Kidney (tissue), 22 donors: ENCODE measurements at places on chromosomes 2 and 18. TPM values are rescaled to one million over a fixed set of nuclear protein-coding genes. Genes with fewer than 3 reads are reported as not detected.

Gene ANKMY1
- total RNA-seq, result 22.1 TPM

Gene CAPN14
- 0.25 TPM for total RNA-seq

Gene ADRA2B
- 1.4 TPM for total RNA-seq

- no peak overlapping the region for H3K4me3 ChIP-seq
- no peaks in the 10 kb centered on the region for H3K27me3 ChIP-seq
- H3K4me1 ChIP-seq, result no peaks in the 10 kb centered on the region
- H3K36me3 ChIP-seq, result peaks cover 8% of the 10 kb centered on the region
- no peak overlapping the region for H3K27ac ChIP-seq
These were observed 50.7 kb downstream of the ATIC start for GRCh38 chr2:215362562-215362904.

Gene C2orf80
- total RNA-seq, result not detected

Gene ITPRIPL1
- total RNA-seq, result 1.2 TPM

DNA sequence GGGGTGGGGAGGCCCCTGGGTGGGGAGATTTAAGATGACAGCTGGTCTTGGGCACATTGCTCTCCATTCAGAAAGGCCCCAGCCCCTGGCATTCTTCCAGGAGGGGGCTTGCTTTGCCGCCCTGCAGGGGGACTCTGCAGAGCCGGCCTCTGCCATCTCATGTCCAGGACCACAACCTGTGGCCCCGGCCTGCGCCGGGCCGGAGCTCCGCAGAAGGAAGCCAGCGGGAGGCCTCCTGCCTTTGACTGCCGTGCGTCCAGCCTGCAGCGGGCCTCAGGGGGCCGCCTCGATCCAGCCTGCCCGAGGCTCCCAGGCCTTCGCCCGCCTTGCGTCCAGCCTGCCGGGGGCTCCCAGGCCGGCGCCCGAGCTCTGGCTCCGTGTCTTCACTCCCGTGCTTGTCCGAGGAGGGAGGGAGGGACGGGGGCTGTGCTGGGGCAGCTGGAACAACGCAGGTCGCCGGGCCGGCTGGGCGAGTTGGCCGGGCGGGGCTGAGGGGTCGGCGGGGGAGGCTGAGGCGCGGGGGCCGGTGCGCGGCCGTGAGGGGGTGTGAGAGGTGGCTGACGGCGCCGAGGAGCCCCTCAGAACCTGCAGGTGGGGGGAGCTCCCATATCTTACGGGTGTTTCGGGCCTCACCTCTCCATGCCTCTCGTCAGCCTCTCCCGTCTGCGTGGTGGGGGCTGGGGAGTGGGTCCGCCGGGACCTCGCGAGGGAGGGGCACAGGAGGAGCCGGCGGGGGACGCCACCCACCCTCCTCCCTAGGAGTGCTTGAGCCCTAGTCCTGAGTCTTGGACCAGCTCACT lies 20.4 kb downstream of the GPC1 start:
- no peaks in the 10 kb centered on the region for H3K36me3 ChIP-seq
- no peak overlapping the region for H3K27ac ChIP-seq
- no peak overlapping the region for H3K4me3 ChIP-seq
- no peaks in the 10 kb centered on the region for H3K4me1 ChIP-seq
- peak; percentile 72 for DNase-seq
- H3K27me3 ChIP-seq, result no peaks in the 10 kb centered on the region

DNA sequence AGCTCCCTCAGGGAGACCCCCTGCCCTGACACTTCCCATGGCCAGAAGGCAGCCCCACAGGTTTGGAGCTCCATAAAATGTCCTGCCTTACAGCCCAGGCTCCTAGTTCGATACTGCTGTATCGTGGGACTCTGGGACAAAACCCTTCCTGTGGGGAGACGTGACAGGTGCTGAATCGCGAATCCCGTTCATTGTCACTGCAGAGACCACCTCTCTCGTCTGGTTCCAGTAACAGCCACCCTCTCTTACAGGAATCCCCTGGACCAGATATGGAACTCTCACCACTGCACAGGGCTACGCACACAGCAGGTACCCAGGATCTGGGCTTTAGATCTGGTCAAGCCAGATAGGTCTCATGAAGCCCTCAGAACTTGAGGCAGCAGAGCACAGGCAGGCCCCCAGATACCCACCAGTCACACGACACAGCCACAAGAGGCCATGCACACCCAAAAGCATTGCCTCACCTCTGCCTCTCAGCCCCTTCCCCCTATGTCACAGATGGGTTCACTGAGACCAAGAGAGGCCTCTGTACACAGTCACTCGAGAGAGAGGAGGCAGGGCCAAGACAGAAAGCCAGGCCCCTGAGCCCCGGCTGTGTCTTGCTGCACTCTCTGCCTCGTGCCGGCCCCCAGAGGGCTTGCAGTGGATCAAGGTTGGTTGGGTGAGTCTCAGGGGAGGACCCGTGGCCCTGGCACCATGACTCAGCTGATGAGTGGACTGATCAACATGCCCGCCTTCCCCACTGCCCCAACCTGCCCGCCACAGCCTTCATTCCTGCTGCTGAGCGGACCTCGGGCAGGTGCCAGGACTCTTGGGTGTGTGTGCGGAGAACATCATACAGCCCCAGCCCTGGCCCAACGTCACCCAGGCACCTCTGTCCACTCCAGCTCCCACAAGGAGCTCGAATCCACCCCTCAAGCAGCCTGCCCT lies 7.6 kb downstream of the SDC1 start:
- peak overlapping the region; percentile 34 for H3K27ac ChIP-seq
- DNase-seq, result peak; percentile 81
- no peaks in the 10 kb centered on the region for H3K27me3 ChIP-seq

DNA sequence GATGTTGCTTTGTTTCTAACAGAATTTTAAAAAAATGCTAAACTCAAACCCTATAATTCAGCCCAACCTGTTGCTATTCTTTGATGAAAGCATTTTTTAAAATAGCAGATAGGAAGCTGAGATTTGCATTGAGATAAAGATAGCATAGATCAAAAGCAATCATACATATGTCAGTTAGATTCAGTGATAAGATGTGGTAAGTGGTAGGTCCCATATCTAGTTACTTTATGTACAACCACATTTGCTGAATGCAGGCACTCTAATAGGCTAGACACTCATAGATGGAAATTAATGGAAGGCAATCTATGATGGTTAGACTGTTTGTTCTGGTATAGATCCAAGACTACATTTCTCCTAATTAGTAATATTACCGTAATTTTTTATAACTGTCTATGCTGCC lies 27.2 kb upstream of the C1D start:
- H3K36me3 ChIP-seq, result no peaks in the 10 kb centered on the region
- H3K4me1 ChIP-seq, result no peaks in the 10 kb centered on the region
- H3K4me3 ChIP-seq, result no peak overlapping the region
- no peak for DNase-seq
- H3K27me3 ChIP-seq, result no peaks in the 10 kb centered on the region
- no peak overlapping the region for H3K27ac ChIP-seq

Gene SIX2
- 0.28 TPM for total RNA-seq

DNA sequence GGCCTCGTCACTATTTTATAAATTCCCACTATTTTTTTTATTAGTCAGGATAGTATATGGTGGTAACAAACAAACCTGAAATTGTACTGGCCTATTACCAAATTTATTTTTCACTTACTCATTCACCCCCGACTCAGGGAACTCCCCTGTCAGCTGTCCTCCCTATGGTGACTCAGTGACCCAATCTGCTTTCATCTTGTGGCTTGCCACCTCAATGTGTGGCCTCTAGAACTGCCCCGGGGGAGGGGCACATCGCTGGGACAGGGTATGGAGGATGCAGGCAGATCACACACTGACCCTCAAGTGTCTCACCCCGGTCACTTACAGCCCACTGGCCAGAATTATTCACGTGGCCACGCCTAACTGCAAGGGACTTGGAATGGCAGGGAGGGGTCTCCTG lies 71.6 kb downstream of the ACTR2 start:
- no peak overlapping the region for H3K27ac ChIP-seq
- no peak overlapping the region for H3K4me3 ChIP-seq
- H3K4me1 ChIP-seq, result no peaks in the 10 kb centered on the region
- no peak for DNase-seq

DNA sequence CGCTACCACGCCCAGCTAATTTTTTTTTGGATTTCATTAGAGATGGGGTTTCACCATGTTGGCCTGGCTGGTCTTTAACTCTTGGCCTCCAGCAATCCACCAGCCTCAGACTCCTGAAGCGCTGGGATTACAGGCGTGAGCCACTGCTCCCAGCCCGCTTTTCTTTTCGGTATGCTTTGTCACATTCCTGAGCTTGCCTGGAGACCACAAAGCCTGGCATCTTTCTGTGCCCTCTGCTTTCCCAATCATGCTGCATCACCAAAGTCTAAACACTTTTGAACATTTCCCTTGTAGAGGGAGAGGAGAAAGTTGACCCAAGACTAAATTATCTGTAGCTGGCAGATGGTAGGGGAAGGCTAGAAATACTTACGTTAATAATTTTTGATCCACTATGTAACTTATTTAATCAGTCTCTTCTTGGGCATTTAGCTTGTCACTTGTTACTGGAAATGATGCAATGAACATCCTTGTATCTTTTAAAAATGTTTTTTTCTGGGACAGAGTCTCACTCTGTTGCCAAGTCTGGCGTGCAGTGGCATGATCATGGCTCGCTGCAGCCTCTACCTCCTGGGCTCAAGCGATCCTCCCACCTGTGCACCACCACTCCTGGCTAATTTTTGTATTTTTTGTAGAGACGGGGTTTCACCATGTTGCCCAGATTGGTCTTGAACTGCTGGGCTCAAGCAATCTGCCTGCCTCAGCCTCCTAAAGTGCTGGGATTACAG lies 2.7 kb upstream of the NPC1 start:
- H3K4me1 ChIP-seq, result no peaks in the 10 kb centered on the region
- no peaks in the 10 kb centered on the region for H3K36me3 ChIP-seq
- H3K4me3 ChIP-seq, result no peak overlapping the region
- DNase-seq, result no peak
- no peak overlapping the region for H3K27ac ChIP-seq

- no peaks in the 10 kb centered on the region for H3K4me1 ChIP-seq
- no peak overlapping the region for H3K27ac ChIP-seq
- no peak for DNase-seq
- no peaks in the 10 kb centered on the region for H3K27me3 ChIP-seq
- no peaks in the 10 kb centered on the region for H3K36me3 ChIP-seq
These were observed 334.6 kb upstream of the LYPD1 start for GRCh38 chr2:133004623-133005022.

Gene RUFY4
- 0.69 TPM for total RNA-seq

DNA sequence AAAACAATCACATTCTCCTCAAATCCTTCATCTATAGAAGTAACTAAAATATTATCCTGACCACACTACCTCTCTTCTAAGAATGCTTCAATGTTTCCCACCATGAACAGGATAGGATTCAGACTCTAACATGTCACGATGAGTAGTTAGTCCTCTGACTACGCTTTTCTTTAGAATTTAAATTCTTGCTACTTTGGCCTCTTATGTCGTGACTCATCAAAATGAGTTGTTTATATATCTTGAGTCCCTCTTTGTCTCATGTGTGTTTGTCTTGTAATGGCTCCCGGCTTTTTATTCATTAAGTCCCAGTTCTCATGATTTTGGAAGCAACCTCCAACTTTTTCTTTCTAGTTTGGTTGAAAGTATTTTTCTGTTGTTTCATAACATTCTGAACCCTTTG lies 1289.2 kb downstream of the DSC3 start:
- DNase-seq, result no peak
- no peak overlapping the region for H3K4me3 ChIP-seq
- H3K4me1 ChIP-seq, result no peaks in the 10 kb centered on the region
- no peaks in the 10 kb centered on the region for H3K36me3 ChIP-seq
- H3K27ac ChIP-seq, result no peak overlapping the region
- no peaks in the 10 kb centered on the region for H3K27me3 ChIP-seq

DNA sequence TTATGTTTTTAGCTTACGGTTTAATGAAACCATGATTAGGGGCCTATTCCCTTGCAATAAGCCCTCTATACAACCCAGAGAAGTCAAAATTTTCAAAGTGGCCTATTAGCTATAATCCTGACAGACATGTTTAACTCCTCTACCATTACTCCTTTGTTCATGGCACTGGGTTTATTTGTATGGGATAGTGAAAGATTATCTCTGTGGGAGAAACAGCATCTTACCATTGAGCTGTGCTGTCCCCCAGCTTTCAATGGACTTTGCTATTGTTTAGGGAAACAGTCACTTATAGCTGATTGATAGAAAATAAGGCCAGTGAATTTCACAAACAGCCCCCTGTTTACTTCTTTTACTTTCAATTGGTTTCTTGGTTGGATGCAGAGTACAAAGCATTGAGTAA lies 675.2 kb upstream of the GCFC2 start:
- H3K36me3 ChIP-seq, result no peaks in the 10 kb centered on the region
- no peaks in the 10 kb centered on the region for H3K4me1 ChIP-seq
- H3K4me3 ChIP-seq, result no peak overlapping the region
- H3K27me3 ChIP-seq, result no peaks in the 10 kb centered on the region

GRCh38 chr2:203913947-203914346 lies 22.6 kb upstream of the ICOS start:
- peak overlapping the region; percentile 23 for H3K4me3 ChIP-seq
- H3K4me1 ChIP-seq, result no peaks in the 10 kb centered on the region
- H3K27me3 ChIP-seq, result no peaks in the 10 kb centered on the region
- H3K27ac ChIP-seq, result no peak overlapping the region
- no peaks in the 10 kb centered on the region for H3K36me3 ChIP-seq

- H3K27me3 ChIP-seq, result no peaks in the 10 kb centered on the region
- no peak overlapping the region for H3K4me3 ChIP-seq
- H3K4me1 ChIP-seq, result peaks cover 11% of the 10 kb centered on the region
- no peaks in the 10 kb centered on the region for H3K36me3 ChIP-seq
- H3K27ac ChIP-seq, result no peak overlapping the region
These were observed 212.5 kb downstream of the NEDD4L start for GRCh38 chr18:58256316-58257080.

Gene PARD3B
- 29.6 TPM for total RNA-seq

DNA sequence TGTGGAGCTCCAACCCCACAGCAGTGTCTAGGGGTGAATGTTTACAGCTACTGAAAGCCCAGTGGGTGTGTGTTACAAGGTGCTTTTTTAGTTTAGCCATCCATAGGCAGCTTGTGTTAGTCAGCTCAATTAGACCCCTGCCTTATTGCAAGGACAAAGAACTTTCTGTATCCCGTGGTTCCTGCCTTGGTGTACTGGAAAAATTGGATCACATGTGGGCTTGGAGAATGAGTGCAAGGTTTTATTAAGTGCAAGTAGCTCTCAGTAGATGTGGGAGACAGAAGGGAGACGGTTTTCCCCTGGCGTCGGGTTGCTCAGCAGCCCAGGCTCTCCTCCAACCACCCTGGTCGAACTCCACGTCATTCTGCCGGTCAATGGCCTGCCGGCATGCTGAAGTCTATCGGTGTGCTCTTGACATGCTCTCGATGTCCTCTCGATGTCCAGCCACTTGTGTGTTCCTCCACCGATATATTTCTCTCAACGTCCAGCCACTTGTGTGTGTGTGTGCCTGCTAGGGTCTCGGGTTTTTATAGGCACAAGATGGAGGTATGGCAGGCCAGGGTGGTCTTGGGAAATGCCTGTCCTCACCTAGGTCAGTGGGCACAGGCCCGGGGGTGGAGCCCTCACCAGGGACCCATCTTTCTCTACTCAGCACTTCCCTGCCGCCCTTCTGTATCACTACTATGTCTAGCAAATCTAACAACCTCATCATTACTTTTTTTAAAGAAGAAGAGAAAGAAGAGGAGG lies 13.8 kb downstream of the FANCL start:
- H3K4me3 ChIP-seq, result no peak overlapping the region
- H3K27ac ChIP-seq, result no peak overlapping the region
- H3K36me3 ChIP-seq, result no peaks in the 10 kb centered on the region
- H3K27me3 ChIP-seq, result no peaks in the 10 kb centered on the region
- no peak for DNase-seq

- peaks cover 20% of the 10 kb centered on the region for H3K4me1 ChIP-seq
- no peak overlapping the region for H3K4me3 ChIP-seq
- H3K27me3 ChIP-seq, result no peaks in the 10 kb centered on the region
- DNase-seq, result no peak
- H3K27ac ChIP-seq, result no peak overlapping the region
These were observed 49.8 kb downstream of the LDLRAD4 start for GRCh38 chr18:13268158-13269012.

- no peak overlapping the region for H3K27ac ChIP-seq
- H3K4me3 ChIP-seq, result no peak overlapping the region
- DNase-seq, result no peak
These were observed 259.1 kb downstream of the TDRD15 start for GRCh38 chr2:21382701-21383520.

Gene KCTD18
- 12.6 TPM for total RNA-seq
